Pulmonary artery endothelial cell (primary cell): ENCODE measurements at places on chromosomes 5 and 9. TPM values are rescaled to one million over a fixed set of nuclear protein-coding genes. Genes with fewer than 3 reads are reported as not detected.

The C9orf43 gene
- total RNA-seq = 0.35 and 0.46 TPM in 2 replicates

The NTNG2 gene
- total RNA-seq = 0.20 and 0.92 TPM in 2 replicates

The PDLIM4 gene
- 73.2 and 77.6 TPM in 2 replicates for total RNA-seq

The PRSS3 gene
- total RNA-seq = 20.3 and 30.8 TPM in 2 replicates

The PAIP2 gene
- 74.3 and 94.6 TPM in 2 replicates for total RNA-seq

The LRRC70 gene
- 22.2 and 37.8 TPM in 2 replicates for total RNA-seq

The C5orf58 gene
- total RNA-seq = not detected in 2 replicates

The FAM174A gene
- 21.8 and 25.3 TPM in 2 replicates for total RNA-seq

The HTR1A gene
- not detected in 2 replicates for total RNA-seq

The CDX1 gene
- total RNA-seq = not detected in 2 replicates

The C9 gene
- total RNA-seq = 0.25 TPM in 1 of 2 replicates, not detected in the other

The ECSCR gene
- total RNA-seq = 448 and 513 TPM in 2 replicates

The SH2D3C gene
- 56.8 and 58.3 TPM in 2 replicates for total RNA-seq
